ENCODE measurements at places on chromosomes 4 and X.
A peak's percentile ranks its signal among the peaks of the same experiment; 100 is the strongest.

DNA sequence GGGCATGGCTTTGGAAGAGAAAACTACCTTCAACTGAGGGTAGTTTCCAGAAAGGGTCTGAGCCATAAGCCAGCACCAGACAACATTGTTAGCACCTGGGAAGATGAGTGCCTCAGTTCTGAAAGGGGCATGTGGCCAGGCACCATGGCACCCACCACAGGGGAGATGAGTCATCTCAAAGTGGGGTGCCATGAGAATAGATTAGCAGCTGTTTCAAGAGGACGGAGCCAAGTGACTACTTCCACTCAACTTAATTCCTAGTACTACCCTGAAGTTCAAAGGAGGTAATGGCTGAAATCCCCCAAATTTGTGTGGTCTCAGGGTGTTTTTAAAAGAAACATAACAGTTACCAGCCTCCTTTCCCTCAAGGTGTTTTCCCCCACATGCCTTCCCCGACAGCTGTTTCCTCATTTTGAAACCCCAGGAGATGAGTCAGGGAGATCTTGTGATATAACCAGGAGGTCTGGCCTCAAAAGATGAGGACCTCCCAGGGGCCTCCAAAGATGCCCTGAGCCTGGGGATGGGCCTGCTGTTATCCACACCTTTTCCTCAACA is 27.8 kb upstream of the FTHL17 start:
- DNase-seq, result no peak

DNA sequence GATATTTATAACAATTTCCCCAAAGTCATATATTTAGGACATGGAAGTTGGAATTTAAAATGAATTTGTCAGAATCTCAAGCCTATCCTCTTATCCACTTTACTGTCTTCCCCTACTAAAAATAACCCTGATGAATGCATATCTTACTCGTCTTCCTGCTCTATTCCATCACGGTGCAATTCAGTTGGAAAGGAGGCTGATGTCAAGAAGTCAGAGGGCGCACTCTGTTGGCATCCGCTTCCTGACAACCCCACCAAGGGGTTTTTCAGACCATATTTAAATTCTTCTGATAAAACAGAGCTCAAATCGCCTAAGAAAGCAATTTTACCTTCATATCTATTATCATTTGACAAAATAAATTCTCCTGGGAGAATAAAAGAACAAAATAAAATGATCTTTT is 233.5 kb downstream of the ARHGAP24 start:
- no peak for DNase-seq

DNA sequence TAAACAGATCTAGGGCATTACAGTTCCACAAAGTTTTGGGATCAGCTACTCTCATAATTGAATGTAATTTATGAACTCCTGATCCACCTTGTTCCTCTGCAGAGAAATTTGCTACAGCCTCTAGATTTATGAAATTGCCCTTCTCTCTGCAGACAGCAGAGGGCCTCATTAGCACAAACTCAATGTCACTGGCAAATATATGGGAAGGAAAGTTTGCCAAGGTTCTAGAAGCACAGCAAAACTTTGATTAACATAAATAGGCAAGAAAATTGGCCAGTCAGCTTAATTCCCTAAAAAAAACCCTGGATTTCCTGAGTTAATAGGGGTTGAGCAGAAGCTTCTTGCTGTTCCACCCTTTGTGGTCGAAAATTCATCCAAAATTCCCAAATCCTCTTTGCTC is 31.5 kb downstream of the PRPS1 start:
- DNase-seq, result no peak

GRCh38 chr4:137065311-137065710 is 467.0 kb downstream of the PCDH18 start:
- no peak for DNase-seq

DNA sequence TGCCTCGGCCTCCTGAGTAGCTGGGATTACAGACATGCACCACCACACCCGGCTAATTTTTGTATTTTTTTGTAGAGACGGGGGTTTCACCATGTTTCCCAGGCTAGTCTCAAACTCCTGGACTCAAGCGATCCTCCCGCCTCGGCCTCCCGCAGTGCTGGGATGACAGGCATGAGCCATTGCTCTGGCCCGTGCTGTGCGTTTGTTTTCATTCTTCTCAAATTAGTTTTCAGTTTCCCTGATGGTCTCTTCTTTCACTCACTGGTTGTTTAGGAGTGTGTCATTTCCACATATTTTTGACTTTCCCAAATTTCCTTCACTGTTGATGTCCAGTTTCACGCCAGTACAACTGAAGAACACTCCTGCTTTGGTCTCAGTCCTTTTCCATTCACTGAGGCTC is 31.8 kb downstream of the SH3TC1 start:
- DNase-seq, result no peak

GRCh38 chrX:152847281-152847680 is 16.4 kb downstream of the NSDHL start:
- no peak for DNase-seq

GRCh38 chrX:151039351-151039750 is 56.2 kb downstream of the HMGB3 start:
- DNase-seq, result no peak

DNA sequence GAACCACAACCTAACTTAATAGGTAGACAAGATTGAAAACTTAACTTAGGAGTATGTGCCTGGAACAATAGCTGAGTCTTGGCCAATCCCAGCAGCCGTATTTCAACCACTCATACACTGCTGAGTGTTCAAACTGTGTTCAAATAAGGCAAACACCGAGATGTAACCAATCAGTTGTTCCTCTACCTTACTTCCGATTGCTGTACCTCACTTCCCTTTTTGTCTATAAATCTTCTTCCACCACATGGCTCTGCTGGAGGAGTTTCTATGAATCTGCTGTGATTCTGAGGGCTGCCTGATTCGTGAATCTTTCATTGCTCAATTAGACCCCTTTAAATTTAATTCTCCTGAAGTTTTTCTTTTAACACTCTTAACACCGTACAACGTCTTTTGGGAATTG is 108.0 kb downstream of the ANAPC4 start:
- no peak for DNase-seq

- DNase-seq, result no peak
Observed at GRCh38 chr4:1172971-1173757, 781 bp upstream of the SPON2 start.

GRCh38 chr4:77025643-77026321 is 50.0 kb downstream of the CCNI start:
- DNase-seq, result no peak

- DNase-seq, result no peak
Observed at GRCh38 chr4:156661555-156661954, 310.0 kb downstream of the PDGFC start.

DNA sequence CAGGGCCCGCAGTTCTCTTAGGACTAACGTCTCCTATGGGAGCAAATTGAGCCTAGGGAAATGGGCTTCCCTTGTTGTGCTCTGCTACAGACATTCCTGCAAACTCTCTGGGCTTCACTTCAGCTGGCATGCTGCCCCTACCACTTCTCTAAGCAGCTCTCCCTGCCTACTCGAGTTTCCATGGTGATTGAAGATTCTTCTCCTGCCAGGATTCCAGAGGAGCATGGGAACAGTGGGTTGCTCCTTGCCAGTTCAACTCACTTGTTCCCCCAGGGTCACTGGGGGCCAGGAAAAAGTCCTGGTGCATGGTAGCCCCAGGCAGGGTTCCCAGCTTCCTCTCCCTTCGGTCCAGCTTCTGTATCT is 21.1 kb upstream of the WDR17 start:
- no peak for DNase-seq

DNA sequence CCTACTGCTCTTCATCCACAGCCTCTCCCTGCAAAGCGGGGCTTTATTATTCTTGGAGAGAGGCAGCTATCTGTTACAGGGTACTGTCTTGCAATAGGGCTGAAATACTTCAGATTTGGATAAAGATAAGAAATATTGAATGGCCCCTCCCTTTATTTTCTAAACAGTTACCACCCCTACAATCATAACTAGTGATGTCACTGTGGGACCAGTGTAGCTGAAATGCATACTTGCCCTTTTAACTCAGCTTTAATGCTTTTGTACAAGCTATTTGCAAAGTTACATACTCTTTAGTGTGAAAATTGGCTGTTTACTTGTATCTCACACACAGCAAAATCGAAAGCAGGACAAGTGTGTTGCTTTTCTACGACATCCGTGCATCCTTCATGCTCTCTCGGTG is 261.7 kb upstream of the GATB start:
- DNase-seq, result no peak

DNA sequence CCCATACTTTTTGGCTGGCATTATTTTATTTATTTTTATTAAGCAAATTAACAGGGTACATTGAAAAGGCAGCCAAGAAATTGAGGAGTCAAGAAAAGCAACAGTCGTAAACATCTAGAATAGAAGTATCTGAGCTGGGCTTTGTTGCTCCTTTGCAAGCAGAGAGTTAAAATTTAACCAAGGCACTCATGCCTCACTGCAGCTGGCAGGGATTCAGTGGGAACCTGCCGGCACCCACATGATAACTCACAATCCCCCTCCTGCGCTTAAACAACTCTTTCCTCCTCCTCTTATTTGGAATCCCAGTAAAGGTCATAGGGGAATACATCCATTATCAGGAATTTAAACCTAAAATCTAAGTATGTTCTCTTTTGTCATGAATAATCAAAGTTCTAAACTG is 115.5 kb downstream of the SOX3 start:
- no peak for DNase-seq

- DNase-seq, result no peak
Observed at GRCh38 chrX:26558719-26559386, 342.9 kb downstream of the MAGEB5 start.

DNA sequence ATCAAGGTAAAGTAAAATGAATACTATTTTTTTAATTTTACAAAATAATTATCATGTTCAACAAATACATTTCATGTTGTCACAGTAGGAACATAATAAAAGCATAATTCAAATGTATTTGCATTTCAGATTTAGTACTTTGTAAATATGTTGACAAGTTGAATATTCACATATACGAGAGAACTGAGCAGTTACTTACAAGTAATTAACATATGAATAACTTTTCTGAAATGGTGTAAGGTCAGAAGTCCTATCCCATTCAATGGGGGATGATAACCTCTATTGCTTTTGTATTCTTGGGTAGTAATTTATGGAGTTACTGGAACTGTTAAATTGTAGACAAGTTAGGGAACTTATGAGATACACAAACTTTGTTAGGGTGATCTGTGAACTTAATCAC is 191.1 kb downstream of the COX7B2 start:
- DNase-seq, result no peak

GRCh38 chr4:84024405-84024804 is 474.7 kb downstream of the NKX6-1 start:
- no peak for DNase-seq

GRCh38 chrX:39839371-39839770 is 258.4 kb downstream of the BCOR start:
- DNase-seq, result no peak

GRCh38 chrX:130296743-130297142 is 28.0 kb upstream of the ZNF280C start:
- DNase-seq, result no peak

DNA sequence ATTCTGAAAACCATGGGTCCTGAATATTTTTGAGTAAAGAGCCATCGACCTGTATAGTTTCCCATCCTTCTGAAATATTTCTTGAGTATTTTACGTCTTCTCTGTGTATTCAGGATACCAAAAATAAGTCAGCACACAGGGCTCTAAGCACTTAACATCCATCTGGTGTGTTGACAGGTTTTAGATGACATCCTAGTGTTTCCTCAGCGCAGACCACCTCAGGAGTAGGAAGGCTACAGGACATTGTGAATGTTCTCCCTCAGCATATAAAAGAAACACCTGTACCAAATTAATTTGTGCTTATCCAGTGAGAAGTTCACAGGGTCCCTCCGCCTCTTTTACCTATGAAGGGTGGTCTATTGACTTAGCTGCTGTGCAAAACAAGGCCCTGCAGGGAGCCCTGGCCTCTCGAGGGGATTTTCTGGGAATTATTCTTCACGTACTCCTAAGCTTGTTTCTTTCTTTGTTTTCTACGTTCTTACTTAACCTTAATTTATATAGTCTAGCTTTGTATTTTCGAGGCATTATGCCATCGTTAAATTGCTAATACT is 241.8 kb downstream of the FBXO8 start:
- peak; percentile 5 for DNase-seq

- DNase-seq, result no peak
Observed at GRCh38 chr4:107740950-107741701, 21.1 kb upstream of the PAPSS1 start.

GRCh38 chr4:125948021-125948420 is 633.3 kb downstream of the FAT4 start:
- no peak for DNase-seq

DNA sequence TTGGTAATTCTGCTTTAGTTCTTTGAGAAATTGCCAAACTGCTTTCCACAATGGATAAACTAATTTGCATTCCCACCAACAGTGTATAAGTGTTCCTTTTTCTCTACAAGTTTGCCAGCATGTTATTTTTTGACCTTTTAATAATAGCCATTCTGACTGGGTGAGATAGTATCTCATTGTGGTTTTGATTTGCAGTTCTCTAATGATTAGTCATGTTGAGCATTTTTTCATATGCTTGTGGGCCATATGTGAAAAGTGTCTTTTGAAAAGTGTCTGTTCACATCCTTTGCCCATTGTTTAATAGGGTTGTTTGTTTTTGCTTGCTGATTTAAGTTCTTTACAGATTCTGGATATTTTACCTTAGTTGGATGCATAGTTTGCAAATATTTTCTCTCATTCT is 25.9 kb downstream of the ENPEP start:
- no peak for DNase-seq

DNA sequence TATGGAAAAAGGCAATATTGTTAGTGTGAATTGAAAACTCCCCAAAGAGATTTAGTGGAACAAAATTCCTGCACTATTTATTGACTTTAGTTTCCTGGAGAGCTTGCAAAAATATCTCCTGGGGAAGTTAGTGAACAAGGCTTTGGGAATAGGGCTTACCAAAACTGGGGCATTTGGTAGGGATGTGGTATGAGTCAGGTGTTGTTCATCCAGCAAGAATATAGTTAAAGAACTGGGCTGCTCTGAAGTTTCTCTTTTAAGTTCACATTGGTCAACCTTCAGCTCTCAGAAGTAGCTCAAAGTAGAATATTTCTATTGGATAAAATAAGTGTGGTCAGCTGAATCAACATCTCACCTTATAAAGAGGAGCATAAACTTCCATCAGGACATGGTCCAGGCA is 185.0 kb downstream of the CPE start:
- DNase-seq, result no peak

Data from H1 (cell line).